ENCODE measurements at places on chromosomes 3 and 15.
A peak's percentile ranks its signal among the peaks of the same experiment; 100 is the strongest.

DNA sequence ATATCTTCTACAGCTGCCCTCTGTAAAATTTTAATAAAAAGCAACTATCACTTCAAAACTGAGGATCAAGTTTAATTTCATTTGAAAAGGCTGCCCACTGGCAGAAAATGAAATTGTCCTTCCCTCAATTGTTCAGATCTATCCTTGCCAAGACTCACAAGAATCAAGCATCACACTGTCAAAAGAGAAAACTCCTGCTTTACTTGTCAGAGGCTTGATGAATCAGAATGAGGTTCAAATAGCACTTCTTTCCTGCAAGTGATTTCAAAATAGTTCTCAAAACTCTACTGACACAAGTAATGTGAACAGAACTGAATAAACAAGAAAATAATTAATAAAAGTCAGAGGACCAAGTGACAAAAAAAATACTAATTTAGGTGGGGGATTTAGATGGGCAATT is 70.6 kb downstream of the GOLIM4 start:
- no peak for DNase-seq

DNA sequence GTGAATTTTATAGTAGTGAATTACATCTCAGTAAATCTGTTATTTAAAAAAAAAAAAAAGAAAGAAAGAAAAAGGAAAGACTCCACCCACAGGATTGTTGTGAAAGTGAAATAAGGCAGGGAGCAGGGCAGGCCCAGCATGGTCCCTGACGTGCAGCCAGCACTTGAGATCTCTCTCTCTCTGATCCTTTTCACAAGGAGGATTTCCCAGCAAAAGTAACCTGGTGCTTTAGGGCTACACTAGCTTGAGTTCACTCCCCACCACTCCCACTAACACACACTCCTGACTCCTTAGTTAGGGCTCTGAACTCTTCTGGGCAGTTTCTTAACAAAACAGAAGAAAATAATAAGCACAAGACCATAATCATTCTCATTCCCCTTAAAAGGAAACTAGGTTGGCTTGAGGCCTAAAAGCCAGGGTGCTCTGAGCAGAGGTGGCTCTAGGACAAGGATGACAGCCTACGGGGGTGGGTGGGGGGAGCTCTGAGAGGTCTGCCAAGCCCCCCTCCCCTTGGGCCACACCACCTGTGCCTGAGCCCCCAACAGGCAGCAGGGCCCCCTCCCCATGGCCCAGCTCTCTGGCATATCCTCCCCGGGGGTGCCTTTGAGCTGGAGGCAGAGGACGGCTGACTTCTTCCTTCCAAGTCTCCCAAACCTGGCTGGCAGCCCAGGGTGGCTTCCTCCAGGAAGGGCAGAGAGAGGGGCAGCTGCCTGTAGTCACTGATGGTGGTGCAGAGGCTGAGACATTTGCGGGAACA is 856 bp downstream of the TMEM40 start:
- no peak for DNase-seq

GRCh38 chr3:70110066-70110465 is 110.5 kb downstream of the SAMMSON start:
- no peak for DNase-seq

DNA sequence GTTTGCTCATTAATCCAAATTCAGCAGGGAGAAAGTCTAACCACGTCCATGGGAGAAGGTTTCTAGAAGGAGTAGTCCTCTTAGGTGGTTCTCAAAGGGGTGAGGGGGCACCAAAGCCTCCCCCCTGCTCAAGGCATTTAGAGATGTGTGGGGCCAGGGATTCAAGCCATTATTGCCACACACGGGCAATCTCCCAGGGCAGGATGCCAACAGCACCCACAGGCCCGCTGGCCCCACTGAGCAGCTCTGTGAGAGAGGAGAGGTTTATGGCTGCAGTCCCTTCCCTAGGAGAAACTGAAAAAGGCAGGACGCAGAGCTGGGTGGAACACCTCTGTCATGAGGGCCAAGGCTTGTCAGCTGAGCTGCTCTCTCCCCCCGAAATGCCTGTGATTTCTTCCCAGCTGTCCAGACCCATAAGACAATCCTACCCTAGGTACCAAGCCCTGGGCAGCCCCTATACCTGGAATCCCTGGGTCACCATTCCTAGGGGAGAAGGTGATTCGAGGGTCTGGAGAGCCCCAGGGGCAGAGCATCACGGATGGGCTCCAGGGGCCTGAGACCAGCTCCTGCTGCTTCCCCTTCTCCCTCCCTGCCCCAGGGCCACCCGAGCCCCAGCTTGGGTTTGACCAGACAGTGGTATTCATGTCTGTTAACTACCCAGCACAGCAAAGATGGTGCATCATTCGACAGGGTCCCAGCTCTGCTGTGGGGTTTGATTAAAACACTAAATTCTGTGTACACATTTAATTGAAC is 39.0 kb downstream of the WHAMM start:
- no peak for DNase-seq

DNA sequence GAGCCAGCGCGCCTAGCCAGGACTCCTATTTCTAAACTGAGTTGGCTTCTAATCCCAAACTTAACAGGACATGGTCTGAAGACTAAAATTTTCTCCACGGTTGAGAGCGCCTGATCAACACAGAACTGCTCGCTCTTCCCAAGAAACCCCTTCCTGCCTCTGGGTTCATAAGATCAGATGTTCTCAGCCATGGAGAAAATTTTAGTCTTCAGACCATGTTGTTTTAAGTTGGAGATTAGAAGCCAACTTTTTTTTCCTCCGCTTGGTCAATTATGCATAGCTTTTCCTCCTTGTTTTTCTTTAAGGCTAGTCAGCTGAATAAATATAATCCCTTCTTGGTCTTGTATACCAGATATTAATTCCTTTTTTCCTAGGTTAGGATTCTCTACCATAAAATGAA is 356.6 kb upstream of the ADAMTS9 start:
- DNase-seq, result no peak

DNA sequence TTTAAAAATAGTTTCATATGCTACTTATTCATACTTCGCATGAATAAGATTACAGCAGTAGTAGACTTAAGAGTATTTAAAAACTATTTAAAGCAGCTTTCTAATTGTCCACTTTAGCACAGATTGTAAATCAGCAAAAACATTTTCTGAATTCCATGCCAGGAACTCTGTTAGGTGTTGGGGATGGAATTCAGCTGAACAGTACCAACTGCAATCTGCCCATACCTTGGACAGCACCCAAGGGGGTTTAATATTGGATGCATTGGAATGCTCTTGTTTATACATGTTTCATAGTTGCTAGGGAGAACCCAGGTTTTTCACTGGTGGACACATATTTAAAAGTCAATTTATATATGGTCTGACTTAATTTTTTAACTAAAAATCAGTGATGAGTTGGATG is 74.8 kb downstream of the PPM1L start:
- DNase-seq, result no peak

DNA sequence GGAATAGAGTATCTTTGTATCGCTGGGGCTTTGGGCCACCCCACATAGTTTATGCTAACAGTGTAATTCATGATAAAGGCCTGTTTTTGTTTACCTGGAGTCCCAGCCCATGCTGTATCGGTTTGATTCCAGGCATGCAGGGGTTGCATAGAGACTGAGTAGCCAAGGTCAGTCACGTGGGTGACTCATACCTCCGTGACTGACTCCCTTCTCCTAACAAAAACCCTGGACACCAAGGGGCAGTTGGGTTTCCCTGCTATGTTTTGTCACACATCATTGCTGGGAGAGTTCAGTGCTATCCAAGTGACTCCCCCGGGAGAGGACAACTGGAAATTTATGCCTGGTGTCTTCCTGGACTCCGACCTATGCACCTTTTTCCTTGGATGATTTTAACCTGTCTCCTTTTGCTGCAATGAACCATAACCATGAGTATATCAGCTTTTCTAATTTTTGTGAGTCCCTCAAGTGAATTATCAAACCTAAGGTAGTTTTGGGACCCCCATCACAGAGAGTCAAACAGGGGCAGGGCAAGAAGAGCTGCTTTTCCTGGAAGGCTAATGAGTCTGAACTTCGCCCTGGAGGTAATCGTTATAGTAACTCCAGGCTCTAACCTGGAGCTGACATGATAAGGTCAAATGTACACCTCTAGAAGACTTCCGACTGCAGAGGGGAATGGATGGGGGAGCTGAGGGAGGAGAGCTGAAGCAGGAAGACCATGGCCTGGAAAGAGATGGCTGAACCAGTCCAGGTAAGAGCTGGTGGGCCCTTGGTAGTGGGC is 57.0 kb downstream of the SRGAP3 start:
- DNase-seq, result no peak

- DNase-seq, result no peak
These were observed 39.0 kb downstream of the UBE2E2 start for GRCh38 chr3:23242106-23242505.

DNA sequence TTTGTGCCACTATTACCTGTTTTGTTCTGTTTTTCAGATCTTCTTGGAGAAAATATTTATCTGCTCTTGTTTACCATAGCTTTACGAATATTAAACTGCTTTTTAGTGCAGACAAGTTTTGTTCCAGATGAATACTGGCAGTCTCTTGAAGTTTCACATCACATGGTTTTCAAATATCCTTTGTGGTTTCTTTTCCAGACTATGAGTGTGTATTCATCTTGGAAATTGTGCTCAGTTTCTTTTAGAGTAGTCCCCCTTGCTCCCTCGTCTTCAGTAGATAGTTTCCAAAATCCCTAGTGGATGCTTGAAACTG is 1.2 kb downstream of the PIGB start:
- DNase-seq, result no peak

GRCh38 chr15:49953421-49953820 is 165.6 kb downstream of the ATP8B4 start:
- no peak for DNase-seq

GRCh38 chr3:108354562-108354961 is 58.2 kb downstream of the HHLA2 start:
- DNase-seq, result no peak

DNA sequence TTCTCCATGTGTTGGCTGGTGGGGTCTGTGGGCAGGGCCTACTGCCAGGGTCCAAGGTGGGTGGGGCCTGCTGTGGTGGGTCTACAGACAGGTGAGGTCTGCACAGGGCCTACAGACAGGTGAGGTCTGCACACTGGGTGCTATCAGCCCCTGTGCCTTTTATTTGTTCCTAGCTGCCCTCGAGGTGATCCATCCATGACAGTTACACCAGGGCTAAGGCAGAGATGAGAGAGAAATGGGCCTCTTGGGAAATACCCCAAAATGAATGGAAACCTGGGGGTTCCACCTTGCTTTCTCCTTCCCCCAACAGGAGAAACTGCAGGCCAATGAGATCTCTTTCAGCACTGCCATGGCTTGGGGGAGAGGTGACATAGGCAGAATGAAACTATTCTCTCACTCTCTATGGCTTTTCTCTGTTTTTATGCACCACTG is 36.4 kb downstream of the CFAP100 start:
- DNase-seq, result no peak

- no peak for DNase-seq
These were observed 162.8 kb downstream of the PTPRG start for GRCh38 chr3:61724183-61724582.

GRCh38 chr3:49759226-49759625 is 27.1 kb downstream of the IP6K1 start:
- no peak for DNase-seq

DNA sequence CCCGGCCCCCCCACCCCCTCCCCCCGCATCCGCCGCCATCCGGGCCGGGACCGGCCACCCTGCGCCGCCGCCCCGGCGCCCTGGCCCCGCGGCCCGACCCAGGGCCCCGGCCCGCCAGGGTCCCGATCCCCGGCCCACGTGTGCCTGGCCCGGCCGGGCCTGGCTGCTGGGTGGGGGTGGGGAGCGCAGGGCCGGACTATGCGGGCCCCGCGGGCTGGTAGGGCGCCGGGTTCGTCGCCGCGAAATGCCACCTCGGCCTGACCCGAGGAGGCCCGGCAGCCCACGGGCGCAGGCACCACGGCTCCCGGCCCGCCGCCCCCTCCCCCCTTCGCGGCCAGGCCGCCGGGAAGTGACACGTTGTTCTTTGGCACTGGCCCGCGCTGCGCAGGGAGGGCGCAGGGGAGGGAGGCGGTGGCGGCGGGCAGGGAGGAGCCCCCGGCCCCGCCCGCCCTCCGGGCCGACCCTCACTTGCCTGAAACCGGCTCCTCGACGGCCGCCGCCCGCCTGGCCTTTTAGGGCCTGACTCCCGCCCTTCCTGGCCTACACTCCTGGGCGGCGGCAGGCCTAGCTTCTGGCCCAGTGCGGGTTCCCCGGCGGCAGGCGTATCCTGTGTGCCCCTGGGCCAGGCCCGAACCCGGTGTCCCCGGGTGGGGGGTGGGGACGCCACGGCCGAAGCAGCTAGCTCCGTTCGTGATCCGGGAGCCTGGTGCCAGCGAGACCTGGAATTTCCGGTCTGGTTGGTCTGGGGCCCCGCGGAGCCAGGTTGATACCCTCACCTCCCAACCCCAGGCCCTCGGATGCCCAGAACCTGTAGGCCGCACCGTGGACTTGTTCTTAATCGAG is 515 bp downstream of the EIF4G1 start:
- DNase-seq, result peak; percentile 49

- DNase-seq, result no peak
These were observed 142.4 kb upstream of the KCNMB2 start for GRCh38 chr3:178393824-178394223.

DNA sequence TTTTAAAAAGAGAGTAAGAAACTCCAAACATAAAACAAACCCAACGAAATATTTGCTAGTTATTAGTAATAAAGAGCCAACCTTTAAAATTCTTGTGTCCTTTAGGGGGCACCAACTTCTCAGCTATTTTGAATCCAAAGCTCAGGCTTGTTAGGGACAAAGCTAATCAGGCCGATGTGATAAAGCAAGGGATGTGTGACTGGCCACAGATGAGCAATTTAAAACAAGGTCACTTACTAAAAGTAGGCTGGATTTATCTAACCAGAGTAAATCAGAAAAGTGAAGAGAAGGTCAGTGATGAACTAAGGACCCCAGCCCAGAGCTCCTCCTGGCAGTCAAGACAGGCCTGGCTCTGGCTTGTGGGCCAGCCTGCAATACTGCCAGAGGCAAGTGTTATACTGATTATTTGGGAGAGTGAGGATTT is 108.5 kb downstream of the CYP19A1 start:
- no peak for DNase-seq

DNA sequence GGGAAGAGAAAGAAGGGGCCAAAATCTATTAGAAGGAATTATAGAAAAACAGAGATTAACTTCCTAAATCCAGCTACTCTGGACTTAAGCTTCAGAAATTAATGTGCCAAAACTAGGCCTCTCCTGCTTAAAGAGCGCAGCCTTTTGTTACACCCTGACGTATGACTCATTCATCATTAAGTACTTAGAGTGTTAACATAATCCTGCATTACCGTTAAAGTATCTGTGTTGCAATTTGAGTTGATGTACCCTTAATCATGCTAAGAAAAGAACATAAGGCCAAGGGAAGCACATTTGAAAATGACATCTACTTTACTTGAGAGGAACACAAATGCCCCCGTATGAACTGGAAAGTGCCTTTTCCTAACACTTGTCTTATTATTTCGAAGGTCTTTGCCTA is 7.9 kb downstream of the HTR3D start:
- no peak for DNase-seq

DNA sequence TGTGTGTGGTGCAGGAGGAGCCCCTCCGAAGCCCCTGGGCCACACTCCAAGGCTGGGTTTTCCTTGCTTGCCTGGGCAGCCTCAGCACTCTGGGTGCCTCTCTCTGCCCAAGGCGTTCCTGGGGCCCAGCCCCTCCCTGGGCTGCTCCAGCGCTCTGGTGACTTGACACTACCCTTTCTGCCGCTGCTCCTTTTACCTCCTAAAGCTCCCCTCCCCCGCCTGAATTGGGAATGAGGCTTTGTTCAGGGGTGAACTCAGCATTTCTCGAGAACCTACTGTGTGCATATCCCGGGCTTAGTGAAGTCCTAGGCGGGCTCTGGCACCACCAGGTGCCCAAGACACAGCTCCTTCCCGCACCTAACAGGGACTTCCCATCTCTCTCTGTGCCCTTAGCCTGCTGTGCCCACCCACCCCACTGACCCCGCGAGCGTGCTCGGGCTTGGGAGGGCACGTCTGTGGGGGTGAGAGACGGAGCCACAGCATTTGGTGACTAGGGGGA is 1.2 kb upstream of the BAHD1 start:
- no peak for DNase-seq

- no peak for DNase-seq
These were observed 118.7 kb downstream of the GABRG3 start for GRCh38 chr15:27089676-27090075.
